ENCODE measurements at places on chromosomes 2 and 18.
A peak's percentile ranks its signal among the peaks of the same experiment; 100 is the strongest.

DNA sequence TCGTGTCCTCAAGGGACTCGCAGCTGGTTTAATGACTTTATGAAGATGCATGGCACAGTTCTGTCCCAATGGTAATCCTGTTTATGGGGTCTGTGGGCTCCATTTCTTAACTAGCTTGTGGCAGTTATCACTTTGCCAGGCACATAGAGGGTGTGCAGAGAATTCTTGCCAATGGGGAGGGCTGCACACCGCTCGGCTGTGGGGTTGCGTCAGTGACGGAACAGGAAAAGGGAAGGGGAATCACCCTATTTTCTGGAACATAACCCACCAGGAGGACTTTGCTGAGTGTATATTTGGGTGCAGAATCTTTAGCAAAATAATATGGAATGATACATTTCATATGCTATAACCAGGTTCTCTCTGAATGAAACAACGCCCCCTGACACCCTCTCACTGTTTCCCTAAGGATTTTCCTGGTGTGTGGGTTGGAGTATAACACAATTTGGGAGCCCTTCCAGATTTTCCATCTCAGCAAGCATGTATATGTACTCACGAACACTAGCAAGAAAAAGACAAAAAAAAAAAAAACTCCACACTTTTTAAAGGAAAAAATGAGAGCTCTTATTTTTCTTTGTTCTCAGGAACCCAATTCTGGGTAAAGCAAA, 43.9 kb upstream of the TRIB2 start:
- DNase-seq: no peak

- no peak for DNase-seq
Measured at GRCh38 chr2:189465478-189465877, 24.2 kb downstream of the WDR75 start.

GRCh38 chr2:188678882-188679281, 295.3 kb upstream of the COL3A1 start:
- no peak for DNase-seq

DNA sequence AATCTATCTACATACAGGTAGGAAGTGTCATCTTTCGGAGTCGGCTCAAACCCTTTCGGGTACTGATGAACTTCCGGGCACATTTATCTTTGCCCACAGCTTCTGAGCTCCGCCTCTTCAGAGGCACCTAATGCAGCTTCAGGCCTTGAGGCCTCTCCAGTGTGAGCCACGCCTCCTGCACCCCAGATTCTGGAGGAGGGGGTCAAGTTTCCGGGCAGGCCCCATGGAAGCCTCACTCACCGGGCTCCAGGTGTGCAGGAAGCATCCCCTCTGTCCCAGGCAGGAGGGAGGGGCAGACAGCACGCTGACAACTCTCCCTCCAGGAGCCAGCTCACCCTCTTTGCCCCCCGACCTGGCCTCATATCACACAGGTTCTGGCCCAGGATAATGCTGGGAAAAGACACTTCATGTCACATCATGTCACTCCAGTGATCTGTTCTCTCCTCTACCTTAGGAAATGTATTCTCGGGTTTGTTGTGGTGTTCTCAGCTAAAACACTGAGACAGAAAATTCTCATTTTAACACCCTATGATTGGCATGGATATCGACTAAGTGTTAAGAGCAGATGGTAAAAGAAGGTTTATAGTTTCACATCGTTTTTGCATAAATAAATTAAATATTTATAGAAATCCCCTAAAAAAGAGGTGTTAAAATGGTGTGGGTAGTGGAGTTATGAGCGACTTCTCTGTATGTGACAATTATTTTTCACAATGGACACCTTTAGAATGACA, 46.2 kb upstream of the COPS8 start:
- no peak for DNase-seq

- peak; percentile 88 for DNase-seq
Measured at GRCh38 chr18:49628881-49629795, 67.3 kb downstream of the LIPG start.

DNA sequence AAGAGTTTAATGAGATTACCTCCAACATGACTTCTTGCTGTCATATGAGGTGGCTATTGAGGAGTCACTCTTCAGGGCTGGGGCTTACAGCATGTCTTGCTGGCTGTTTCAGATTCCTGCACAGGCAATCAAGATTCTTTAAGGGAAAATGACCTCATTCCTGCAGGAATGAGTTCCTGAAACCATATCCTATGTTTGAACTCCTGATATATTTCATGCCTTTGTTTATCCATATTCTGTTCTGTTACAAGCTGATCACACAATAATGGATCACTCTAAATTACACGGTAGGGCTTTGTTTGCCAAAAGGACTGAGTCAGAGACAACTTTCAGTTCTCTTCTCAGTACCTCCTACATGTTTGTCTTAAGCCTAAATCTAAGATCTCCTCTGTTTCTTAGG, 879.8 kb upstream of the PIK3C3 start:
- no peak for DNase-seq

- DNase-seq: no peak
Measured at GRCh38 chr2:237818066-237818473, 19.5 kb downstream of the RBM44 start.

DNA sequence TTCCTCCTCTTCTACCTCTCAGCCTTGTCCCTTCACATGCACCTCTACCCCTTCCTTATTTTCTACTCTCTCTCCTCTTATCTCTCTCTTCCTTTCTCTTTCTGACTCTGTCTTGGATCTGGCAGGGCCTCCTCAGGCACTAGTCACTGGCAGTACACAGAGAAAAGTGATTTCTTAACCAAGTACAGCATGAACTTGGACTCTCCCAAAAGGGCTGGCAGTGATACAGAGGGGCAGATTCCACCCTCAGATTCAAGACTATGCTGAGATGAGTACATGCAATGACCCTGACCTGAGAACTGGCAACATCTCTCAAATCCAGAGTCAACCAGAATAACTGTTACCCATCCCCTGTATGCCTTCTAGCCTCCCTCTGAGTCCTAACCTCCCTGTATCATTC, 4.3 kb downstream of the AOX1 start:
- DNase-seq: peak; percentile 85

- no peak for DNase-seq
Measured at GRCh38 chr2:225920621-225921220, 521.2 kb downstream of the NYAP2 start.

DNA sequence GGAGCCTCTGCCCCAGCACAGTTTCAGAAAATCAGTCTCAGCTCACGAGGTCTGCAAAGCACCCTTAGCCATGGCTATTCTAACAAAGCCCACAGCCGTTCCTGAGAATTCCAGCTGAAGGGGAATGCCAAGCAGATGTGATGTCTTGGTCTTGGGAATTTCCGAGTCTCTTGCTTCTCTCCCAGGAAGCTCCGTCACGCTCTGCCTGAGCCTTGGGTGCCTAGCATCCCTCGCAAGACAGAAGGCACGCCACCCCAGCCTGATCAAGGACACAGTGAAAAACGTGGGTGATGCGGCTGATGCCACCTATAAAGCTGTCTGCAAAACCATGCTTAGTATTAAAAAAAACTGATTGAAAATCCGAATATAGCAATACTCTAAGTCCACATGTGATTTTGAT, 254.6 kb downstream of the SH3BP4 start:
- no peak for DNase-seq

- DNase-seq: no peak
Measured at GRCh38 chr18:68467957-68468356, 247.0 kb downstream of the TMX3 start.

DNA sequence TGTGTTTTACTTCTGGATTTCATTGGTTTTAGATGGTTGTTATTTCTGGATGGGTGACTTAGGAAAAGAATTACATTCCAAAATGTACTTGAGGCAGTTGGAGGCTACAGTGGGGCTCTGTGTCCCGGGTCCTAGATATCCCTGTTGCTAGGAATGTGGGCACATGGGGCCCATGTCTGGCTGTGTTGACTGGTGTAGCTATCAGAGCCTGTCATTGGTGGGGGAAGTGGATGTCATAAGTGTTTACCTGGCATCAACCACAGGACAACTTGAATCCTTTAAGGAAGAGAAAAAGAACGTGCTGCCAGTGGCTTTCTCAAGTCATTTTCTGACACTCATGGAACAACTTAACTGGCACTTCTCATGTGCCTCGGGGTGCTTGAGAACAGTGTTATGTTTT, 30.4 kb downstream of the IL18R1 start:
- no peak for DNase-seq

GRCh38 chr2:75211266-75211770, 12.0 kb upstream of the TACR1 start:
- DNase-seq: no peak

GRCh38 chr2:86021396-86022378, 84.0 kb downstream of the POLR1A start:
- no peak for DNase-seq

DNA sequence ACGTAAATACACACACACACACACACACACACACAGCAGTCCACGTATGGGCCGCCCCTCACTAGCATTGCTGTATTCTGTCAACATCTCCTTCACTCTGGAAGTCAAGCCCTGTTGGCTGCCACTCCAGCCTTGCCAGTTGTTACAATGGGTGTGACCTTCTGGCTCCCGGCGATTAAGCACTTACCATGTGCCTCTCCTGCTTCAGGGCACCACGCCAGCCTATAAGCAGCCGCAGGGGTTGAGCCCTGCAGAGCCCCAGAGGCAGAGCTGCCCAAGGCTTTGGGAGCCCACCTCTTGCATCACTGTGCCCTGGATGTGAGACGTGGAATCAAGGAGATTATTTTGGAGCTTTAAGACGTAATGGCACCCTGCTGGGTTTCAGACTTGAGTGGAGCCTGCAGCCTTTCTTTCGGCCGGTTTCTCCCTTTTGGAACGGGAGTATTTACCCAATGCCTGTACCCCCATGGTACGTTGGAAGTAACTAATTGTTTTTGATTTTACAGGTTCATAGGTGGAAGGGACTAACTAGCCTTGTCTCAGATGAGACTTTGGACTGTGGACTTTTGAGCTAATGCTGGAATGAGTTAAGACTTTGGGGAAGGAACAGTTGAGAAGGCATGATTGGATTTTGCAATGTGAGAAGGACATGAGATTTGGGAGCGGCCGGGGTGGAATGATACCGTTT, 54.5 kb upstream of the ROCK2 start:
- peak; percentile 43 for DNase-seq

- DNase-seq: no peak
Measured at GRCh38 chr2:179455824-179456223, 191.2 kb upstream of the SESTD1 start.

DNA sequence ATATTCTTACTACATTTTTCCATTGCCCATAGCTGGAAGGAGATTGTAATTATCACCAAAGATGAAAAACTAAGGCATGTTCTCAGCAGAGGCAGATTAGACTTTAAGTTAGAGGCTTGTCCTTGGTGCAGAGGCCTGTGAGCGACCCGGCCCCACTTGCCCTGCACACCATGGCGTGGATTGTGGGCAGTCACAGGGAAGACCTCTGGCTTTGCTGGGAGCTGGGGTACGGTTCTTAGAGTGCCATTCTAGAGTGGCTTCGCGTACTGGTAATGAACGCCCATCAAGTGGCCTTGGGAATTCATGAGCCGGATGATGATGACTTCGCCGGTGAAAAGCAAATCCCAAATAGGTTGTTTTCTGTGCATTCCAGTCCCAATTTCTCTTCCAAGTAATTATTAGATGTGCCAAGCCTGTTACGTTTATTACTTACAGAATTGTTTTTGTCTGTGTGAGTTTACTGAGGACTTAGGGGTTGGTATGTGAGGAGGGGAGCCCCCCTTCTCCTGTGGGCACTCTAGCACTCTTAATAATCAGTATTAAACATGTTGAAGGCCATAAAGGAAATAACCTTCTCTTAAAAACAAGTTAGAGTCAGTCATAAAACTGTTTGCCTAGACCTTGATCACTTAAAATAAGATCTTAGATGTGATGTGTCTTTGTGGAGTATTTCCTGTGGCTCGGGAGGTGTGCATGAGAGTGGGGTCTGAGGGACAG, 90.6 kb downstream of the LDLRAD4 start:
- no peak for DNase-seq

DNA sequence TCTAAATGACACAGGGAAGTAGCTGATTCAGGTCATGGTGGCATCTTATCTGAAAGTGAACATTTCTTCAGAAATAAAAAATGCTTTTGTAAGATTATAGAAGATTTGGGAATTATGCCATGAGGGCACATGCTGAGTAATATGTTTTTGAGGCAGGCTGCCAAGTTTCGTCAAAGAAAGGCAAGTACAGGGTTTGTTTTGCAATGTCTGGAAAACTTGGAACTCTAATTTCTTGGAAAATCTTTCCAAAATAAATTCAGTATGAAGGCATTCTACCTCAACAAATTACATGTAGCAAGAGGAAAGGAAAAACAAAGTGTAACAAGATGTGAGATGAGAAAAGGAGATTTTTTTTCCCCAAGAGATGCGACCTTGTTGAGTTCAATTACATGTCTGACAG, 167.7 kb downstream of the PLCL1 start:
- no peak for DNase-seq

DNA sequence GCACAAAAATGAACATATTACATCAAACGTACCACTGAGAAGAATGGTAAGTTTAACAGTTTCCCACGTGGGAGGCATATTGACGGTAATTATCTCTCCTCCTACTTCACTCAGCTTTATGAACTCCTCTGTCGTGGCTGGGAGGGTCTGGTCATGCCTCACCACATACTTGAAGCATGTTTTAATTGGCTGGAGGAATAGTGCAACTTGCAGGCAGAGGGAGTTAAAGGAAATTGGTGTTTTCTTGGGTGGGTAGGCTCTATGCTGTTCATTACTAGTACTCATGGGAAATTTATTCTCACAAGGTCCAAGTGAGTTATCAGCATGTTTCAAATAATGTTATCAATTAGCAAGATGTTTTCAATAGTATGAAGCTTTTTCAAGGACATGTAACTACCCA, 767.0 kb downstream of the PLCL1 start:
- DNase-seq: no peak

DNA sequence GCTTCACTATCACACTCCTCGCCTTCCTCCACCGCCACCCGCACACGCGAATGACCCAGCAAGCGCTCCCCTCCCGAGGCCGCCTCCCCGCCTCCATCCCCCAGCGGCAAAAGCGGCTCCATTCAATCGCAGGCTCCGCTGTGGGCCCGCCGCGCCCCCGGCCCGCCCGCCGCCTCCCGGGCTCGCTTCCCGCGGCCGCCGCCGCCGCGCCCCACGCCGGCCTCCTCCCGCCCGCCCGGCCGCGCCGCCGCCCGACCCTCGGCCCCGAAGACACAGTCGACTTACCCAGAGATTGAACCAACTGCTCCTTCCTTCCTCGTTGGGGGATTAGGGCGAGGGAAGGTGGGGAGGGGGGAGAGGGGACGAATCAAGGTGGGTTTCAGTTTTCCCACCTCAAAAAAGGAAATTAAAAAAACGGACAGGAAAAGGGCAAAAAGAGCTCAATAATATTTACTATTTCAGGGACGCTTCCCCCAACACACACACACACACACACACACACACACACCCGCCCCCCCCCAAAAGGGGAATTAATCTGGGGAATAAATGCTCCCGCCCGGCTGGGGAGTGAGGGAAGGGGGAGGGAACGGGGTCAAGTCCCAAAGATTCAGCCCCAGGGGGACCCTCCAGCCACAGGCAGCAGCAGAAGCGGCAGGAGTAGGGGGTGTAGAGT, 743 bp downstream of the XPO1 start:
- peak; percentile 66 for DNase-seq

- no peak for DNase-seq
Measured at GRCh38 chr18:27120246-27120645, 64.9 kb downstream of the CHST9 start.

DNA sequence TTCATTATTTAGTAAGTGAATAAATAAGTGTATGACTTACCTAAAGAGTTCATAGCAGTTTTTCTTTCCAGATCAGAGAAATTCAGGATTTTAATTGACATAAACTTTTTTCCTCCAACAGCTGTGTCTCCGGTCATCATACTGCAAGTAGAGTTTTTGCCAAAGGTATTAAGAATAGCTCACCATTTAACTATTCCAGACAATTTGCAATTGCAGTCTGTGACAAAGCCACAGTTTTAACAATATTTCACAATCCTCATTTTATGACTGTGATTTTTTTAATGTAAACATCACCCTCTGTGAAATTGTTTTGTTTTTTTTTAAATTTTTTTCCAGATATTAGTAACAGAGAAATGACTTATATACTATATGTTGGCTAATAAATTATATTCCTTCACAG, 199.1 kb downstream of the TRIB2 start:
- no peak for DNase-seq
